ENCODE measurements at places on chromosomes 3 and 15. TPM values are rescaled to one million over a fixed set of nuclear protein-coding genes. Genes with fewer than 3 reads are reported as not detected.

Gene CDAN1
- 15.1 TPM for total RNA-seq

Gene TMCO5A
- total RNA-seq: not detected

Gene GOLGA8N
- total RNA-seq: 2.6 TPM

Gene UACA
- 160 TPM for total RNA-seq

Gene CCDC54
- total RNA-seq: not detected

Gene RAD51
- 3.5 TPM for total RNA-seq

Gene SERPINI2
- total RNA-seq: not detected

Gene GHRL
- total RNA-seq: 0.32 TPM

Gene ZBTB11
- 20.9 TPM for total RNA-seq

Gene FAM81A
- total RNA-seq: under 0.01 TPM

Gene BNC1
- 5.2 TPM for total RNA-seq

Gene MBD4
- 30.0 TPM for total RNA-seq

Gene GP9
- not detected for total RNA-seq

Gene ACKR4
- 9.5 TPM for total RNA-seq

Gene CCR3
- total RNA-seq: not detected

Gene SPESP1
- 3.0 TPM for total RNA-seq

Gene SENP7
- total RNA-seq: 9.7 TPM

Gene IMPG2
- total RNA-seq: 0.32 TPM

Gene PYGO1
- total RNA-seq: 9.0 TPM

Gene CFAP91
- 0.43 TPM for total RNA-seq

Gene NANOGP8
- total RNA-seq: 0.32 TPM

Gene APBA2
- 10.0 TPM for total RNA-seq

Gene PCOLCE2
- under 0.01 TPM for total RNA-seq
